Activated naive CD4-positive, alpha-beta T cell treated with Interleukin-2 at 50 U/mL for 16 hours (primary cell): ENCODE measurements at places on chromosomes 5 and 9.

DNA sequence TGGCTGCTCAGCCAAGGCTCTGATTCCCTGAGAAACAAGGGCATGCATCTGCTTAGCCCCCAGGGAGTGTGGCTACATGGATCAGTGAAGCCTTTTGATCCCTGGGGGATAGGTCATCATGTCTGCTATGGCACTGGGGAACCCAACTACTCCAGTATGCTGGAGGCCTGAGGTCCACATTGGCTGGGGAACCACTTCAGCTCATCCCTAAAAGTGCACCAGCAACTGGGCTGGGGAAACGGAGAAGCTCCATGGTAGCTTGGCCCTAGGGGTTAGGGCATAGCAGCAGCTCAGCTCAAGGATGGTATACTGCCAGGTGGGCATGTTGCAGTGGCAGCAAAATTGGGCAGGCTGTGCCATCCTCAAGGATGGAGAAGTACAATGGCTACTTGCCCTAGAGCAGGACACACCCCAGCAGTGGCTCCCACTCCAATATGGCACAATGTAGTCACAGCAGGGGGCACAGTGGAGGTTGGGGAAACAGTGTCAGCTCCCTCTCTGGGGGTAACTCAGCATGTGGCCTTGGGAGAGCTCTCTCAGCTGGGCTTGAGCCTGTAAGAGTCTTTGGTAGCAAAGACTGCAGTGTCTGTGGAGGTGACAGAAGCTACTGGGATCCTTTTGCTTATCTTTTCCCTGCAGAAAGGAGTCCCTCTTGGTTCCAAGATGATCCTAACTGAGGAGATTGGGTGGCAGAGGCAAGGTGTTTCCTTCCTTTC, 111.5 kb upstream of the FSTL4 start:
- no peak for DNase-seq

DNA sequence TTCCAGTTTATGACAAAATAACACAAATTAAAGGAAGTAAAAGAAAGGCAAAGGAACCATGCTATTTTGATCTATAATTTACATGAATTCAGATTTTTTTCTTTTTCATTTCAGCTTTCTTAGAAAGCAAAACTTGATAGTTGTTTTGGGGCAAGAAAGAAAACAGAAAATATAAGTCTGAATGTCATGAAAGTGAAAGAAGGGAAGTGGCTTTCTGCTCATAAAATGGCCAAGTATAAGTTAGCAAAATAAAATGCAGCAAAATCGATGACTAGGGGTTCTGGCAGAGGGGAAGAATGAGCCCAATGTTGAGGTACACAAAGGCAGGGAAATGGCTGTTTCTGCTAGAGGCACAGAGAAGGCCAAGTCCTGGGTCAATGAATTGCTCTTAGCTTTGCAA, 3.0 kb upstream of the IFNW1 start:
- DNase-seq: no peak

DNA sequence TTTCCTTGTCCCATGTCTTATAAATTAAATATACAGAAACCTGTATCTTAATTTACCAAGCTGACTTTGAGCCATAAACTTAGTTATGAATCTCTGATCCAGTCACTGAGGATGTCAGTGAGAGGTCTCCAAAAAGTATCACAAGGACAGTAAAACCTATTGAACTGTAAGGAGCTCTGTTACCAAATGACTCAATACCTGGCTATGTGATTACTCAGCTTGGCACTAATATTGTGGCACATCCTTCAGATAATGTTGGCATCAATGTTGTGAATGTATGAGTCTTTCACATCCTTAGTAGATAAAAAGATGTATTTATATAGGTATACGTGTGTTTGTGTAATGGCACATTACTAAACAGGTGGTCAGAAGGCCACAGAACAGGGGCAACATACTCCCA, 18.0 kb upstream of the CAPSL start:
- DNase-seq: no peak

- DNase-seq: no peak
Measured at GRCh38 chr5:156400231-156400986, 73.4 kb downstream of the SGCD start.

DNA sequence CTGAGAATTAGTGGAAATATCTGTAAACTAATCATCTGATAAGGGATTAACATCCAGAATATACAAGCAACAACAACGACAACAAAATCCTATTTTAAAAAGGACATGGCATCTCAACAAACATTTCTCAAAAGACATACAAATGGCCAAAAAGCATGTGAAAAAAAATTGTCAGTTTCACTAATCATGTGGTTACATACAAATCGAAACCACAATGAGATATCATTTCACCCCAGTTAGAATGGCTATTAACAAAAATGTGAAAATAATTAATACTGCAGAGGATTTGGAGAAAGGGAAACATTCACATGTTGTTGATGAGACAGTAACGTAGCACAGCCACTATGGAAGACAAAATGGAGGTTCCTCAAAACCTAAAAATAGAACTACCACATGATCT, 69.5 kb downstream of the ERP44 start:
- DNase-seq: no peak

DNA sequence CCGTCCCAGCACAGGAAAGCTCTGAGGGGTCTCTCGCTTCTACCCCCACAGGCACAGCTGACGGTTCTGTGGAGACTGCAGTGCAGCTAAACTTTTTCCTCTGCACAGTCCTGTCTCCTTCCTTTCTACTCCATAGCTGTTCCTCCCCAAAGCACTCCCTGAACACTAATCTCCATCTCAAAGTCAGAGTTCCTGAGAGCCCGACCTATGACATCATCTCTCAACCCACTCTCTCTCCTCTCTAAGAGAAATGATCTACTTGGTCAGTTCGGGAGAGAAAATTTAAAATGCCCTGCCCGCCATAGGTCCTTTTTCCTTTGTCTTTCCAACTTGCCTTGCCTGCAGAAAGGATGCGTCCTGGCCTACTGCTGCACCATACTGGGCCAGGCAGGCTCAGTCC, 90.6 kb downstream of the FANCC start:
- DNase-seq: no peak

GRCh38 chr5:142453932-142454331, 129.1 kb upstream of the SPRY4 start:
- no peak for DNase-seq

GRCh38 chr9:117528225-117528624, 113.4 kb upstream of the ASTN2 start:
- DNase-seq: no peak

GRCh38 chr5:66745297-66745696, 149.1 kb downstream of the MAST4 start:
- no peak for DNase-seq

DNA sequence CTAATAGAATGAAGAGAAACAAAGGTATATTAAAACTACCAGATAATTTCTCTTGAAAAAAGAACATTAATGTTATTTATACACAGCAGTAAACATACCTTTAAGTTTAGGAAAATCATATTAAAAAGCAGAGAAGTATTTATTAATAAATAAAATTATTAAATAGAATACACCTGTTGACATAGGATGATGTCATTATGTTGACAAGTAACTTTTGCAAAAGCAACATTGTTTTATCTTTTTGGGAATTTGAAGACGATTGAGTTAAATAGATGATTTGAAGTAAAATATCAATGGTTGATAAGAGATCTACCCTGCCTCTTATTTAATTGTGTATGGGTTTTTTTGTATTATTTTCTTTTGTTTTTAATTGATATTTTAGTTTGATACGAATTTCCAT, 711.1 kb upstream of the NUDT12 start:
- DNase-seq: no peak

DNA sequence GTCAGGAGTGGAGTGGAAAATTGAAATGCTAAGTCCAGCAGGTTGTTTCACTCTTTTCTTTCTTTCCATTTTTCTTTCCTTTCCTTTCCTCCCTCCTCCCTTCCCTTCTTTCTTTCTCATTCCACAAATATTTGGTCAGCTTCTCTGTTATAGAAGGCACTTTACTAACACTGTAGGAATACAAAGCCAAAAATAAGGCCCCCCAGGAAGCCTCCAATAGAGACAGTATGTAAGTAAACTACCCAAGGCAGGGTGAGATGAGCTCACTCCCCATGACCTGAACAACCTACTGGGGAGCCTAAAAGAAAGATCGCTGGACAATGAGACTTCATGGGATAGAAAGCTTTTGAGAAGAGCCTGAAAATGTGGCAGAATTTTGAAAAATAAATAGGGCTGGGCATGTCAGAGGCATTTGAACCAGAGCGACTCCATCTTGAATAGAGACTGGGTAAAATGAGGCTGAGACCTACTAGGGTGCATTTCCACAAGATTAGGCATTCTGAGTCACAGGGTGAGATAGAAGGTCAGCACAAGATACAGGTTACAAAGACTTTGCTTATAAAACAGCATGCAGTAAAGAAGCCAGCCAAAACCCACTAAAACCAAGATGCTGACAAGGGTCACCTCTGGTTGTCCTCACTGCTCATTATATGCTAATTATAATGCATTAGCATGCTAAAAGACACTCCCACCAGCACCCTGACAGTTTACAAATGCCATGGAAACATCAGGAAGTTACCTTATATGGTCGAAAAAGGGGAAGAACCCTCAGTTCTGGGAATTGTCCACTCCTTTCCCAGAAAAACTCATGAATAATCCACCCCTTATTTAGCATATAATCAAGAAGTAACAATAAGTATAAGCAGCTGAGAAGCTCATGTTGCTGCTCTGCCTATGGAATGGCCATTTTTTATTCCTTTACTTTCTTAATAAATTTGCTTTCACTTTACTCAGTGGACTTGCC, 158.9 kb upstream of the EGFLAM start:
- no peak for DNase-seq

GRCh38 chr5:107425541-107426031, 245.2 kb downstream of the EFNA5 start:
- DNase-seq: no peak

DNA sequence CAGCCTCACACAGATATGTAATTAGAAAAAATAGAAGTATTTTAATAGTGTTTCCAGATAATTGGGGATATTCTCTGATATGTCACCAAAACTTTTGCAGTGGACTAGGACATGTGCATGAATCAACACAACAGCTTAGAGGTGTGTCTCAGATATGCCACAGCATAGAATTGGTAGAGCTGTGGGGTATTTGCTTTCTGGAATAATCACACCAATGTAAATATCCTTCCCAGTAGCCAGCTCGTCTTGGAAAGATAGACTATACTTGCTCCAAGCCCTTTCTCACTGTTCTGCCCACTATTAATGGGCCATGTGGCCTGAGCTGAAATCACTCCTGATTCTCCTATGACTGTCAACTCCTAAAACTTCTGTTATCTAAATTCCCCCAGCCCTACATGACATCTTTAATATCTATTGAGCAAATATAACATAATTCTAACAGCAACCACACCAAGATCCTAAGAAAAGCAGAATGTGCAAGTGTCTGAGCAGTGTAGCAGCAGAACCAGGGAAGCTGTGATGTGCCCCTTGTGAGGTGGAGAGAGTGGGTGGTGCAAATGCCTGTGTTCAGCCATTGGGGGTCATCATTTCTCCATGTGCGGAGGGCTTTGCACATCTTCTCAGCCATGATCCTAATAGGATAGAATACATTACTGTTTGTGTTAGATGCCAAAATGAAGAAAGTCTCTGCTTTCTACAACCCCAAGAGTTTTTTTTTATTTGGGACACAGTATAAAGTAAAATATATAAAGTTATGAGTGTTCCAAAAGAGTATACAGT, 65.0 kb downstream of the MELK start:
- DNase-seq: no peak

DNA sequence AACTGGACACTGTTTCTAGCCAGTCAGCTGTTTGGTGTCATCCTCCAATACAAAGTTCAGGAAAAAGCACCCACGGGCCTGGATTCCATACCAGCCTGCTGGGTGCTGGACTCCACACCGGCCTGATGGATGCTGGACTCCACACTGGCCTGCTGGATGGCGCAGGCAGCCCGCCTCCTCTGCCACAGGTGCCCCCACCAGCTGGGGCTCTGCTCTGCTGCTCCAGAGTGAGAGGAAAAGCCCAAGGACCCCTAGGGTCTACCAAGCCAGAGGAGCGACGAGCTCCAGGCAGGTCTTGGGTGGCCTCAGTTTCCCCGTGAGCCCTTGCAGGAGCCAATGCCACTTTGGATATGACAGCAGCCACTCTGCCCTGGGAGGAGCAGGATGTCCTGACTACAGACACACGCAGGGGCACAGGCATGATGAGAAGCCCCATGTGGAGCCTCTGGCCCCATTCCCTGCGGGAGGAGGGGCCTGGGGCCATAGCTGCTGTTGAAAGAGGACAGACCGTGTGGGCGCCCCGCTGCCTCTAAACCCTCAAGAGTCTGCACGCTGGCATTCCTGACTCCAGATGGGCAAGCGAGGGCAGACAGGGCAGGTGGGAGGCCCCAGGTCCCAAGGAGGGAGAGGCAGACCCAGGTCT, 141.6 kb downstream of the OLFM1 start:
- no peak for DNase-seq

- DNase-seq: no peak
Measured at GRCh38 chr9:73155377-73155776, 3.7 kb downstream of the ANXA1 start.

GRCh38 chr9:16763946-16764345, 106.5 kb downstream of the BNC2 start:
- no peak for DNase-seq

DNA sequence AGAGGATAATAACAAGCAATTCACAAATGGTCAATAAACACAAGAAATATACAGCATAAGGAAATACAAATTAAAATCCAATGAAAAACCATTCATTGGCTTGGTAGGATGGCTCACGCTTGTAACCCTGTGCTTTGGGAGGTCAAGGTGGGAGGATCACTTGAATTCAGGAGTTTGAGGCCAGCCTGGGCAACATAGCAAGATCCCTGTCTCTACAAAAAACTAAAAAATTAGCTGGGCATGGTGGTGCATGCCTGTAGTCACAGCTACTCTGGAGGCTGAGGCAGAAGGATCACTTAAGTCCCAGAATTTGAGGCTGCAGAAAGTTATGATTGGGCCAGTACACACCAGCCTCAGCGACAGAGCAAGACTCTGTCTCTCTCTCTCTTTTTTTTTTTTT, 20.9 kb upstream of the UBAP1 start:
- no peak for DNase-seq

- no peak for DNase-seq
Measured at GRCh38 chr9:81314490-81314889, 374.9 kb downstream of the TLE1 start.

DNA sequence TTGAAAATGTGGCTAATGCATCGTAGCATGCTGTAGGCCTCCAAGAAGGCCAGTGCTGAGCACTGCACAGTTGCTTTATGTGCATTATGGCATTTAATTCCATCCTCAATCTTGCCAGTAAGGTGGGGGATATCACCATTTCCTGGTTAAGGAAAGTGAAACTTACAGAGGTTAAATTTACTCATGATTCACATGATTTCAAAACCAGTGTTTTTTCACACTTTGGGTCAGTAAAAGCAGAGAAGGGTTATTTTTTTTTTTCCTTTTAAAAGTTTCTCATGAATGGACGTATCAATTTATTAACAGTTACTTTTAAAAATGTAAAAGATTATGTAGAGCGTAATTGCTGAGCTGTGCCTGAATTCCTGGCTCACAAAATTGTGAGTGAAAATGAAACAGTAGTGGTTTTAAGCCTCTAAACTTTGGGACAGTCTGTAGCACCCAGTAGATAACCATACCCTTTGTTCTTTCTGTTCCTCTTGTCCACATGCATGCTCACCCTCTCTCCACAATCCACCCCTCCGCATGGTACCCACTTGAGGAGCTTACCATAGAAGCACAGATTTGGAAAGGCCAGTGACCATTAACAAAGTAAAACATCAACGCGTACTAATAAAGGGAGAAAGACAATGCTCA, 21.2 kb downstream of the MAST4 start:
- DNase-seq: no peak
